ENCODE measurements at places on chromosomes 12 and 14.
A peak's percentile ranks its signal among the peaks of the same experiment; 100 is the strongest.

- no peak for DNase-seq
Measured at GRCh38 chr14:95147597-95147996, 9.7 kb downstream of the DICER1 start.

DNA sequence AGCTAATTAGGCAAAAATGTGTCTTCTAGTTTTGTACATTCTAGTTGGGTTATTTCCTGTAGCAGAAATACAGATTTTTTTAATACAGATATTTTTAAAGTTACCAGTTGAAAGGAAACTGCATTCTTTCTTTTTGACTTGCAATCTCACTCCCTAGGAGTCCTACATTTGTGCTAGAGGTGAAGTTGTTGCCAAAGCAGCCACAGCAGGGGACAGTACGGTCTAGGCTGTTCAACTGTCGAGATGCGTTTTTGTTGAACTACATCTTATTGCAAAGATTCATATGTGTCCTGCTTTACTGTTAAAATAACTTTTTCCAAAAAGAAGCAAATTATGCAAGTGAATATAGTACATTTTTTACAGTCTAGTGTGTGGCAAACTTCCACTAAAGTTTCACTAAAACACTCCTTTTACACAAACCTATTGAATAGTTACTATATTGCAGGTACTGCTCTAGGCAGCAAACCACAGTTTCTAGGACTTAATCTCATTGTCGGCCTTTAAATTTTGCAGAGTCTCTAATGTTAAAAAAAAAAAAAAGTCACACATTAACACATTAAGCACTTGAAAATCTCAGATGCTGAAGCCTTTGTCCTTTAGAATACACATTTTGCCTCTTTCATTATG is 30.2 kb upstream of the SRGAP1 start:
- no peak for DNase-seq

DNA sequence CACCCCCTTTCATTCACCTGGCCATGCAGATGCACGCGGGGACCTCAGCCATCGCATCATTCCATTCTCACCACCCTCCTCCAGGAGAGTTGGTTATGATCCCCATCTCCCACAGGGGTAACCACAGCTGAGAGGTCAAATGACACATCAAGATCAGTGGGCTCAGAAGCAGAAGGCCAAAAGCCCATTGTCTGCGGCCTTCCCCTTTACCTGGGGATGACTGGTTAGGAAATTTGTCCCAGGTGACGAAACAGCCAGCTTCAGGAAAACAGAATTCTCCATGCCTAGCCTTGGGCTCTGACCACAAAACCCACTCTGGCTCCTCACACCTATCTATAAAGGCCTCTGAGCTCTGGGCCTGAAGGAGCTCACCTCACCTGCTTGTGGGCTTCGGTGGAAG is 36.1 kb downstream of the ZFP36L1 start:
- DNase-seq, result no peak

- no peak for DNase-seq
Measured at GRCh38 chr12:118548887-118549509, 172.6 kb downstream of the SUDS3 start.

- DNase-seq, result no peak
Measured at GRCh38 chr14:95048771-95049312, 108.5 kb downstream of the DICER1 start.

GRCh38 chr12:34393821-34394150 is 371.5 kb downstream of the ALG10 start:
- no peak for DNase-seq

DNA sequence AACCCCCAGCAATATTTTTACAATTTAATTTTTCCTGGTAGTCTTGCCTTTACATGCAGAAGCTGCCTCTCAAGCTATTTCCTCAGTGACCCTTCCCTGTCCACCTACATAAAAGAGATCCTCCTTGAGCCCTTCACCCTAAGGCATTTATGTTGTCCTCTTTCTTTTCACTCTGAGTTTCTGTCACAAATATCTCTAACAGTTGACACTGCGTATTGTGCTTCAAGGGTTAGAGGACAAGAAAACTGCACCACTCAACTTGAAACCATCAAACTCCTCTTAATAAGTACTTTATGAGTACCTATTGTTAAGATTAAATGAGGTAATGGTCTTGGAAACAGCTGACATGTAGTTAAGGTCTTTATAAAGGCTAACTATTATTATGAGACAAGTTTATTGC is 557.7 kb downstream of the TRHDE start:
- no peak for DNase-seq

GRCh38 chr14:80987235-80988032 is 32.0 kb downstream of the TSHR start:
- DNase-seq, result peak; percentile 99

- no peak for DNase-seq
Measured at GRCh38 chr14:79629411-79630287, 581.7 kb downstream of the DIO2 start.

GRCh38 chr14:64906022-64906421 is 8.2 kb upstream of the CHURC1 start:
- no peak for DNase-seq

DNA sequence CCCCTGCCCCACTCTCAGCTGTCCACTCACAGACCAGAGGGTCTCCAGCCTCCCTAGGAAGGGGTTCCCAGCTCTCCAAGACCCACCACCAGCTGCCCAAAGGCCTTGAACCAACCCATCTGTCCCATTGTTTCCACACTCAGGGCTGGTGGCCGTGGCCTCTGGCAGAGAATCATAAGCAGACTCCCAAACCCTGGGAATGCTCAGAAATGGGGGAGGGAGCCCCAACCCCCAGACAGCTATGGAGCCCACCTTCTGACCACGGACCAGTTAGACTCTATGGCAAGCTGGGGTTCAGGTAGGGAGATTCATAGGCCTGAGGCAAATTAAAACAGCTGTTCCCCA is 280.0 kb downstream of the DPF3 start:
- DNase-seq, result no peak

GRCh38 chr14:56846970-56847930 is 37.0 kb upstream of the OTX2 start:
- DNase-seq, result no peak

GRCh38 chr14:98974113-98974512 is 297.9 kb downstream of the BCL11B start:
- no peak for DNase-seq

- DNase-seq, result no peak
Measured at GRCh38 chr12:106058256-106059182, 80.2 kb downstream of the NUAK1 start.

DNA sequence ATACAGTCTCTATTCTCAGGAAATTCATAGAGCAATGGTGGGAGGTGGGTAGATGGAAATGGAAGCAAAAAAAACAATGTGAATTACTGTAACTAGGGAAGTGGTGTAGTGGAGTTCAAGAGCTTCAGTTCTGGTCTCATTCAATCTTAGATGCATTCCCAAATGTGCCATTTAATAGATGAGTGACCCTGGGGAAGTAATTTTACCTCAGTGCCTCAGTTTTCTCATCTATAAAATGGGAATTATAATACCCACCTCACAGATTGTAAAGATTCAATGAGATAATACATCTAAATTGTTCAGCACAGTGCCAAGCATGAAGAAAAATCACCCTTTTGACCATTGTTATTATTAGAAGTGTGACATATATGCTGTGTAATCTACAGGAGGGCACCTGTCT is 173.1 kb downstream of the SLC38A4 start:
- DNase-seq, result no peak

DNA sequence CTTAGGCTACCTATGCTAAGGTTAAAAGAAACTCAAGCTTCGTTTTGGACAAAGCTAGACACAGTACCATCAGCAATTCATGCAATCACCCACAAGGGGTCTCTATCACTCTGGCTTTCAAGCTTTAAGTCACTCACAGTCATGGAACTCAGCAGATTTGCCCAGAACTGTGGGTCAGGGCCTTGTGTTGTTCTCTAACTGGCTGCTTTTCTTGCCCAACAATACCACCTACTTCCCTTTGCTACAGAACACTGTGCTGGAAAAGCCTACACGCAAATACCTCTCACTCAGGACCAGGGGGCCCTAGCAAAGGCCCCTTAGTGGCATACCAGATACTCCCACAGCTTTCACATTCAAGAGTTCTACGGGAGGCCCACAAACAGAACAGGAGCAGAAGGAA is 9.1 kb downstream of the NEMP1 start:
- peak; percentile 70 for DNase-seq

DNA sequence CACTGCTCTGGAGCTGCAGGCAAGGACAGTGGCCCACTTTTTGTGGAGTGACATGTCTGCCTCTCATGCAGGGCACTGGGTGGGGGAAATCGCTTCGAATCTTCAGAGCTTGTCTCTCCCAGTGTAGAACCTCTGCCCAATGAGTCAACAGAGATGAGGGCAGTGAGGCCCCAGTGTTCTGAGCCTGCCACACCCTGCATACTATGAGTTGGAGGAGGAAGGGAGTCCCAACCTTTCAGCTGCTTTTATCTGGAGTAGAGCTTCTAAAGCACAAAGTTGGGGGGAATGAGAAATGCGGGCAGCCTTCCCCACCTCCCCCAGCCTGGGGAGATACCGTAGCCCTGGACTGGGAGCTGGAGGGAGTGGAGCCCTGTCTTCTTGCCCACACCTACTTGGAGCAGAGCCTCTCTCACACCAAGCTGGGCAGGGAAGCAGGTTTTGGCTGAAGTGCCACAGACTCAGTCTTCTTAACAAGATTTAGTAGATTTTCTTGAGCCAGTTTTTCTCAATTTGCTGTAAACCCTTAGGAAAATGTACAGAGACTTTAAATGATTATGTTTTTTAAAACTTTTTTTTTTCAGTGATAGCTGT is 159.1 kb downstream of the ADGRD1 start:
- DNase-seq, result no peak

- no peak for DNase-seq
Measured at GRCh38 chr12:3797531-3798048, 44.7 kb upstream of the CRACR2A start.

DNA sequence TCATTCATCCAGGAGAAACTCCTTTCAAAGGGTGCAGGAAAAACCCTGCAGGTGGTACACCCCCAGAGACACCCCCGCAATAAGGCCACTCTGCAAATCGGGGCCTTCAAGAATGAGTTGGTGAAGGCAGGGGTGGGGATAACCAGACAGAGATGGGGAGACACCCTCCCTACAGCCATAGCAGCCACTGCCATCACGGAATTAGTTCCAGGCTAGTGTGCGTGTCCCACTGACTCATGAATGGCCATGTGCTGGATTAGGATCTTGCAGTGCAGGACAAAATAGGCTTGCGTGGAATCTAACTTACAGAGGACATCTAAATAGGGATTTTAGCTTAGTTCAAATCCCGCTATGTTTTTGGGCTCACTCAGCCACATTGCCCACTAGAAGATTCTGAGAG is 37.8 kb downstream of the SPRING1 start:
- no peak for DNase-seq

DNA sequence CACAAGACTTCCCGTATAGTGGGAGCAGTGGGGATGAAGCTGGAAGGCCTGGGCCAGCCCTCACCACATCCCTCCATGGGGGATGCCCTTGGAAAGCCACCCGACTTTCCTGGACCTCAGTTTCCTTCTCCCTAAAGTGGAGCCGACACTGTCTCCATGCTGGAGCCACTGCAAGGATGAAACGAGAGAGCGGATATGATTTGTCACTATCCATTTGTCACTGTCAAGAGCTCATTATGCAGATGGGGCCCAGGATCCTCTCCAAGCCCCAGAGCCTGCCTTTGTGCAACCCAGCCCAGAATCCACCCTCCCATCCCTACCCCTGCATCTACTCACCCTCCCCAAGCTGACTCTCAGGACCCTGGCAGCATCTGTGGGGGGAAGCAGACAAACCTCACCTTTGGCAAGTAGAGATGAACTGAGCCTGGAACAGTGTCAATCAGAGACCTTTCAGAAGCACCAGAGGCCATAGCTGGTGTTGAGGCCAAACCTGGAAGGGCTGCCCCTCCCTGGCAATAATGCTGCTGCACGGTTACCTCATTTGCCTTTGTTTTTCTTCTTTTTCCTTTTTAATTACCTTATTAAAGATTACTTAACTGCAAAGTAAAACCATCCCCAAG is 287.7 kb upstream of the RTL1 start:
- no peak for DNase-seq

- DNase-seq, result no peak
Measured at GRCh38 chr14:52363961-52364360, 49.8 kb downstream of the PTGER2 start.

- no peak for DNase-seq
Measured at GRCh38 chr14:30638926-30639325, 16.8 kb downstream of the SCFD1 start.

GRCh38 chr12:57180321-57180989 is 33.0 kb upstream of the LRP1-AS start:
- no peak for DNase-seq

- no peak for DNase-seq
Measured at GRCh38 chr14:76314521-76315034, 61.4 kb upstream of the ESRRB start.

- no peak for DNase-seq
Measured at GRCh38 chr12:125386652-125387051, 321.4 kb downstream of the AACS start.

- DNase-seq, result peak; percentile 44
Measured at GRCh38 chr12:88553941-88554658, 26.2 kb downstream of the KITLG start.

- no peak for DNase-seq
Measured at GRCh38 chr14:75092698-75093097, 23.3 kb downstream of the ZC2HC1C start.

DNA sequence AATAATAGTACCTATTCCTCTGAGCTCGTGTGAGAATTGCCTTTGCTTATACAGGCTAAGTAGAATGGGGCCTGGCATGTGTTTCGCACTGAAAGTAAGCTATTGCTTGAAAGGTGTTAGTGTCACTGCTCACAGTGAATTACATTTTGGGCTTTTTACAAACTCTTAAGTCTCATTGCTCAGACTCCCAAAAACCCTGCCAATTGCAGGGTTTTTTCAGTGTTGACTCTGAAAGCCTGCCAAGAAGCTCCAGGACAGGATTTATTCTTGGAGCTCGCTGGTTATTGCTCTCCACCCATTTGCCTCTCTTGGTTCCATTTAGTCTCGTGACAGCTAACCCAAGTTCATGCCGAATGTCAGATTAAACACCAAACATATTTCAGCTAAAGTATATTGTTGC is 39.8 kb downstream of the NOPCHAP1 start:
- peak; percentile 47 for DNase-seq

DNA sequence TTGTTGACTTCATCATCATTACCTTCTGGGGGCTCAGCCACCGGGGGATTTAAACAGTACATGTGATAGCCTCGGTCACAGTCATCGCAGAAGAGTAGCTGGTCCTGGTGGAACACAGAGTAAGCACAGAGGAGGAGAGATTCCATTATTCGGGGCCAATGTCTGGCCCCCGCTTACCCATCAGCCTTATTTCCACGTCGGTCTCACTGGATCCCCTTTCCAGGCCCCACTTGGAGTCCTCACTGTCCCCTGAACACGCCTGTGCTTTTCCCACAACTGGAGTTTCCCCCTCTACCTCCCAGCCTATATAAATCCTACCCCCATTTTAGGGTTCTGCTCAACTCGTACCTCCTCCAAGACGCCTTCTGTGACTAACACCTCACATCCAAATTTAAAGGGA is 274.0 kb downstream of the DPF3 start:
- DNase-seq, result no peak

DNA sequence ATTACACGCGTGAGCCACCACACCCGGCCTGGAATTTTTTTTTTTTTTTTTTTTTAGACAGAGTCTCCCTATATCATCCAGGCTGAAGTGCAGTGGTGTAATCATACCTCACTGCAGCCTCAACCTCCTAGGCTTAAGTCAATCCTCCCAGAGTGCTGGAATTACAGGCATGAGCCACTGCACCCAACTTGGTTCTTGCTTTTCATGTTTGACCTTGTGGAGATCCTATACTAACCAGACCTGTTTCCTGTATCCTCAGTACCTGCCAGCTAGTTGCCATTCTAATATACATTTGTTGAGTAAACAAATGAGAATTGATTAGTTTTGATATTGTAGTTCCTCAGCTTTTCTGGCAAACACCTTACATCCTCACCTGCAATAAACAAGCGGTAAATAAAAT is 3.2 kb upstream of the VSIG10 start:
- no peak for DNase-seq
